ENCODE measurements at places on chromosomes 6 and 20. TPM values are rescaled to one million over a fixed set of nuclear protein-coding genes. Genes with fewer than 3 reads are reported as not detected.

Gene ADGRB3
- total RNA-seq: 10.7 TPM

DNA sequence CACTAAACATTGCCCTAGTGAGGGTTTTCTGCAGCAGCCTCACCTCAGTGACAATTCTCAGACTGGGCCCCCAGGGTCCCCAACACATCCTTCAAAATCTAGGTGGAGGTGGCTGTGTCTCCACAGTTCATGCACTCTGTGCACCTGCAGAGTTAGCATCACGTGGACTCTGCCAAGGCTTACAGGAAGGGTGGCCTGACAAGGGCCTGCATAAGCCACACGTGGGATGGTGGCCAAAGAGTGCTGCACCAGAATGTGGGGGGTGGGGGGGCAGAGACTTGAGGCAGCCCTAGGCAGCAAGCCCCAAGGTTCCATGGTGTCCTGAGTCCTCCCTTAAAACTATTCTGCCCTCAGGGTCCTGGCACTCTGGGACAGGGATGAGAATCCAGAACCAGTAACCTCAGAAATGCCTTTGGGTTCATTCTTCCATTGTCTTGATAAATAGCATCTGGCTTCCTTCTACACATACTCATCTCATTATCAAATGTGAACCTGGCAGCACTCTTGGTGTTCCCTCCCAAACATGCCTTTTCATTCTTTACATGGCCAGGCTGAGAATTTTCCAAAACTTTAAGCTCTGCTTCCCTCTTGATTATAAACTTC lies 1.6 kb upstream of the SERPINB1 start:
- no peak for DNase-seq
- peaks cover 50% of the 10 kb centered on the region for H3K4me1 ChIP-seq
- peak overlapping the region; percentile 99 for H3K27ac ChIP-seq
- no peaks in the 10 kb centered on the region for H3K27me3 ChIP-seq
- H3K4me3 ChIP-seq: no peak overlapping the region
- no peaks in the 10 kb centered on the region for H3K36me3 ChIP-seq

Gene HLA-DOA
- 2.4 TPM for total RNA-seq

- no peaks in the 10 kb centered on the region for H3K27me3 ChIP-seq
- H3K4me3 ChIP-seq: no peak overlapping the region
- H3K27ac ChIP-seq: no peak overlapping the region
- no peak for DNase-seq
- H3K36me3 ChIP-seq: no peaks in the 10 kb centered on the region
Observed at GRCh38 chr6:16904957-16905356, 143.7 kb upstream of the ATXN1 start.

Gene EPB41L1
- 21.3 TPM for total RNA-seq

DNA sequence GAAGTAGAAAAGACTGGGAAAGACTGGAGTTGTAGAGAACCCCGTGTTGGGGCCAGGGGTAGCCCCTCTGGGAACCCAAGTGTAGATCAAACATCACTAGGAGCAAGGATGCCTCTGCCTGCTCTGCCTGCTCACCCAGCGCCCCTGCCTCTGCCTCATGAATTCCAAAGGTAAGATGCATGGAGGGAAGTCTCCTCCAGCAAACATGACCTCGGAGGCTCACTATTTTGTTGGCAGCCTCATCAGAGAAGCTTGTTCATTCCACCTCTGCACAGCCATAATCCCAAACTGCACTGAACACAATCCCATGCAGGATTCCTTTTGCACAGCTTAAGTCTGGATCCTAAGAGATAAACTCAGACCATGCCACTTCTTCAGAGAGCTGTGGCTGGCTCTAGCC lies 4.9 kb downstream of the FRS3 start:
- peaks cover 8% of the 10 kb centered on the region for H3K4me1 ChIP-seq
- H3K27ac ChIP-seq: no peak overlapping the region
- no peaks in the 10 kb centered on the region for H3K27me3 ChIP-seq
- H3K4me3 ChIP-seq: no peak overlapping the region

Gene HS3ST5
- 0.54 TPM for total RNA-seq

DNA sequence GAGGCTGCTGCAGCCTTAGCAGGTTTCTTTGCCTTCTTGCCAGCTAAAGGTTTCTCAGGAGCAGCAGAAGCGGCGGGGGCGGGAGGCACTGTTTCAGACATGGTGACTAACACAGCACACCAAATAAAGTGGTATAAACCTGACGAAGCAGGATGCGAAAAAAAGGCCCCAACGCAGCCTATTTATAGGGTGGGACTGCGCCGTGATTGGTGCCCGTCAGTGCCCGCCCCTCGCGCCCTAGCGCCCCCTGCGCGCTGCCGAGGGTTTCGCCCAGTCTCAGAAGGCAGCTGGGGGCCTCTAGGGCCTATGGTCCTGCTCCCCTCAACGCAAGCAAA lies 55.0 kb downstream of the TRIM38 start:
- peak; percentile 91 for DNase-seq
- no peaks in the 10 kb centered on the region for H3K27me3 ChIP-seq
- H3K27ac ChIP-seq: peak overlapping the region; percentile 79
- no peaks in the 10 kb centered on the region for H3K36me3 ChIP-seq
- peak overlapping the region; percentile 43 for H3K4me3 ChIP-seq

- H3K27ac ChIP-seq: no peak overlapping the region
- H3K4me3 ChIP-seq: no peak overlapping the region
- H3K36me3 ChIP-seq: no peaks in the 10 kb centered on the region
- no peaks in the 10 kb centered on the region for H3K27me3 ChIP-seq
Observed at GRCh38 chr6:12832226-12832735, 115.7 kb downstream of the PHACTR1 start.

DNA sequence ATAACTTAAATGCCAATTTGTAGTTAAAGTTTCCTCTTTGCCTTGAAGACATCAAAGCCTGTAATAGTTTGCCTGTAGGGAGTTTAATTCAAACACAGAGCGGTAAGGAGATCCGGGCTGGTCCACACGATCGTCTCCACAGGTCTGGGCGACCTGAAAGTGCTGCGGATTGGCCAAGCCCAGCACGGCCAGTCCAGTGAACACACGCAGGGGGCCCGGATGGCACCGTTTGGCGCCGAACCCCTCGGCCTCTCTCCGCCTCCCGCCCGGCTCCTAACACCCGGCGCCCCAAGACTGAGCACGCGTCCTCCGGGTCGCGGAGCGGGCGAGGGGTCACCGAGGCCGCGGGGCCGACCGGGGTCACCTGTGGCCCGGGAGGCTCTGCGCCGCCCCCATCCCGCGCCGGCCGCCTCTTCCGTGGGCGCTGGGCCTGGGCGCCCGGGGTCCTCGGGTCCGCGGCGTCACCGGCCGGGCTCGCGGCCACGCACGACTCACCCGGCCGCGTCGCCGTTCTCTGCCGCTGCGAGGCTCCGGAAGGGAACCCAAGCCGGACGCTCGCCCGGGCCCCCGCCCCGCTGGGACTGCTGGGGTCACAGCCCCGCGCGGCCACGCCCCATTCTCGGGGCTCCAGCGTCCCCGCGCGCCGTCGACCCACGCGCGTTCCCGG lies 481 bp downstream of the SERPINB6 start:
- no peaks in the 10 kb centered on the region for H3K36me3 ChIP-seq
- peak overlapping the region; percentile 68 for H3K4me3 ChIP-seq
- DNase-seq: peak; percentile 89
- peak overlapping the region; percentile 98 for H3K27ac ChIP-seq
- no peaks in the 10 kb centered on the region for H3K27me3 ChIP-seq

Gene FAM217A
- not detected for total RNA-seq

Gene ADAM33
- total RNA-seq: 73.6 TPM

DNA sequence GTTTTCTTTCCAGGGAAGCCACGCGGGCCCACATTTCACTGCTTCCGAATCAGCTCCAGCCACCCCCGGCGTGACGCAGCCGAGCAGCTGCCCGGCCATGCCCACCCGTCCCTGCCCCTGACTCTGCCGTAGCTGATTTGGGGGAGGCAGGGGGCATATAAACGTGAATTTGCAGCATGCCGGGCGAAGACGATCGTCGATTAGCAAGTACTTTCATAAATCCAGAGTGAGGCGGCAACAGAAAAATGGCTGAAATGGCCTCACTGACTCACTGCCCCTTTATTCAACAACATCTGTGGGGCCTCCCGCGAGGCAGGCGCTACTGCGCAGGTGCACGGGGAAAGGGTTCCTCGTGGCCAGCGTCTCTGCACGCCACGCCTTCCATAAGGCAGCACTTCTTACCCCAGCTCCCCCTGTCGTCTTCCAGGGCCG lies 118.0 kb downstream of the DLL1 start:
- H3K4me1 ChIP-seq: no peaks in the 10 kb centered on the region
- H3K27me3 ChIP-seq: no peaks in the 10 kb centered on the region
- no peak overlapping the region for H3K4me3 ChIP-seq

Gene MYBL2
- not detected for total RNA-seq

Gene SPATS1
- not detected for total RNA-seq

DNA sequence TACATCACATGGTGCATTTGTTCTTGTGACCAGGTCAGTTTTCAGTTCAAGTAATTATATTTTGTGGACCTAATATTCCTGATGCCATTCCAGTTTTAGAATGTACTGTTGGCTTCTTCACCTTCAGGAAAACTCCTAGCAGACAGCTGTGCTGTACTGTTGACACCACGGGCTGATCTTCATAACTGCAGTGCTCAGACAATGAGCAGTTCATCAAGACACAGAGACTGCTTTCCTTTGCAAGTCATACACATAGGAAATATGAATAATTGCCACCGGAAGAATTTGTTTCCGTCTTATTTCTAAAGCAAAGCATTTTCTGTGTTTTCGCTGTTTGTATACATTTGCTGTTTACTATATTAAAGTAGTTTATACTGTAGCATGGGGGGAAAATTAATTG lies 89.8 kb downstream of the C6orf118 start:
- no peak for DNase-seq
- H3K4me3 ChIP-seq: no peak overlapping the region
- no peak overlapping the region for H3K27ac ChIP-seq
- no peaks in the 10 kb centered on the region for H3K36me3 ChIP-seq
- H3K27me3 ChIP-seq: no peaks in the 10 kb centered on the region
- H3K4me1 ChIP-seq: no peaks in the 10 kb centered on the region

Gene DDO
- 2.9 TPM for total RNA-seq

Measured in sigmoid colon (tissue), 7 donors.